Aorta (tissue), 5 donors: ENCODE measurements at places on chromosomes 1 and 21. TPM values are rescaled to one million over a fixed set of nuclear protein-coding genes. Genes with fewer than 3 reads are reported as not detected.

DNA sequence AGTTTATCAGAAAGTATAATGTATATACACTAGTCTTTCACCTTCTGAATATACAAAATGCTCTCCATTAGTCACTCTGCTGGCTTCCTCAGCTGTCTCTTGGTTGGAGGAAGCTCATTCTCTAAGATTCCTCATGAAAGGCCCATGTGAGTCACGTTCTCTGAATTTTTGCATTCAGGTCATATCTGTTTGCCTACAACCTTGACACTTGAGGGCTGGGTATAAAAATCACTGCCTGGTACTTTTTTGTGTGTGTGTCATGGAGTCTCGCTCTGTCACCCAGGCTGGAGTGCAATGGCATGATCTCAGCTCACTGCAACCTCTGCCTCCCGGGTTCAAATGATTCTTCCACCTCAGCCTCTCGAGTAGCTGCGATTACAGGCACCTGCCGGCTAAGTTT, 2.8 kb upstream of the GALNT2 start:
- H3K4me3 ChIP-seq, result no peak overlapping the region
- DNase-seq, result no peak
- no peak overlapping the region for H3K27ac ChIP-seq
- no peaks in the 10 kb centered on the region for H3K4me1 ChIP-seq

GRCh38 chr1:62844030-62844429, 60.1 kb downstream of the ATG4C start:
- no peaks in the 10 kb centered on the region for H3K4me1 ChIP-seq
- no peaks in the 10 kb centered on the region for H3K36me3 ChIP-seq
- no peak for DNase-seq
- H3K27ac ChIP-seq, result no peak overlapping the region
- H3K27me3 ChIP-seq, result no peaks in the 10 kb centered on the region
- no peak overlapping the region for H3K4me3 ChIP-seq

DNA sequence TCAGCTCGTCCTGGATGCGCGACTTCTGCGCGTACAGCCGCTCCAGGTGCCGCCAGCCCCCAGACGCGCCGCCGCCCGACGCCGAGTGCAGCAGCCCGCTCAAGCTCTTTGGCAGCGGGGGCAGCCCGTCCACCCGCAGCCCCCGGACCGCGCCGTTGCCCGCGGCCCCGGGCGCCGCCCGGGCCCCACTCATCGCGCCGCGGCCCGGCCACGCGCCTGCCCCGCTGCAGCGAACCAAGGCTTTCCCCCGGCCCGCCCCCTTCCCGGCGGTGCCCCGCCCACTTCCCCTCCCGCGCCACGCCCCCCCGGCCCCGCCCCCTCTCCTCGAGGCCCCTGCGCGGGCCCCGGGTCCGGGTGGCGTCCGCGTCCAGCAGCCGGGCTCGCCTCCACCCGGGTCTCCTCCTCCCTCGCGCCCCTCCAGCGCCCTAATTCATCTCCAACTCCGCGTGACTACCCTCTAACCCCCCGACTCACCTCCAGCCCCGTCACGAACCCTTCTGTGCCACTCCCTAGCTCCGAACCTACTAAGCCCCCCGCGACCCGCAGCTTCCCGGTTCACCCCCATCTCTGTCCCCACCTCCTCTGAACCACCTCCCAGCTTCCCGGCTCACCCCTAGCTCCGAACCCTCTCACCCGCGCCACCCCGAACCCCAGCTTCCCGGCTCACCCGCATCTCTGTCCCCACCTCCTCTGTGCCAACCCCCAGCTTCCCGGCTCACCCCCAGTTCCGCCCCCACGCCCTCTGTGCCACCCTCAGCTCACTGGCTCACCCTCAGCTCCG, at the start of gene FAM89A:
FAM89A (minus strand) TSS at position 236 of the 781 bp plus-strand sequence; CDS start at position 193, 43 bp downstream.
- no peaks in the 10 kb centered on the region for H3K4me1 ChIP-seq
- DNase-seq, result peak; percentile 88
- no peaks in the 10 kb centered on the region for H3K36me3 ChIP-seq
- no peak within 1 kb of the TSS for H3K27ac ChIP-seq

DNA sequence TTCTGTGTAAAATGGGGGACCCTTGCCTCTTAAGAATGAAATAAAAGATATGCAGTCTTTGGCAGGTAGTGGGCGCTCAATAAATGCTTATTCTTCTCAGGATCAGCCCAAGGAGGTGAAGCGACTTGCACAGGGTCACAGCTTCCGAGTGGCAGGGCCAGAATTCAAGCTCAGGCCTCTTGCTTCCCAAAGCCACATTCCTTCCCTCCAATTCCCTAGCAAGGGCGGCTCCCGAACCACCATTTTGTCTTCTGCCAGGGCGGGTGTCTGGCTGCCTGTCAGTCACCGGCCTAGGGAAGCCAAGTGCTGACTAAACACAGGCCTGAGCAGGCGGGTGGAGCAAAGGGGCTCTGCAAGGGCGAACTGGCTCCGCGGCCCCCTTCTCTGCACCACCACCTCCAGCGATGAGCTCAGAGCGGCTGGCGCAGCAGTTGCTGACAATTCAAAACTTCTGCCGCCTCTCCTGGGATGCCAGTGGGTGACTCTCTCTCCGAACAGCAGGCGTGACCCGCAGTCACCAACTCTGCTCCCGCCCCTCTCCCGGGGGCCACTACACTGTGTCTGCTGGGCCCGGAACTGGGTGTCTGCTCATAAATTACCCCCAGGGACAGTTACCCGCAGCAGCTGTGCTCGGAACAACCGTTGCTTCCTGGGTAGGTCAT, 10.8 kb downstream of the GPR3 start:
- peak; percentile 89 for DNase-seq
- peaks cover 1% of the 10 kb centered on the region for H3K36me3 ChIP-seq
- H3K4me3 ChIP-seq, result no peak overlapping the region
- peak overlapping the region; percentile 49 for H3K27ac ChIP-seq
- no peaks in the 10 kb centered on the region for H3K4me1 ChIP-seq
- H3K27me3 ChIP-seq, result no peaks in the 10 kb centered on the region

Gene LRRC71
- total RNA-seq, result 0.42 TPM

Gene PRRC2C
- 181 TPM for total RNA-seq

Gene NPL
- total RNA-seq, result 36.6 TPM

Gene CFHR1
- 1.9 TPM for total RNA-seq

DNA sequence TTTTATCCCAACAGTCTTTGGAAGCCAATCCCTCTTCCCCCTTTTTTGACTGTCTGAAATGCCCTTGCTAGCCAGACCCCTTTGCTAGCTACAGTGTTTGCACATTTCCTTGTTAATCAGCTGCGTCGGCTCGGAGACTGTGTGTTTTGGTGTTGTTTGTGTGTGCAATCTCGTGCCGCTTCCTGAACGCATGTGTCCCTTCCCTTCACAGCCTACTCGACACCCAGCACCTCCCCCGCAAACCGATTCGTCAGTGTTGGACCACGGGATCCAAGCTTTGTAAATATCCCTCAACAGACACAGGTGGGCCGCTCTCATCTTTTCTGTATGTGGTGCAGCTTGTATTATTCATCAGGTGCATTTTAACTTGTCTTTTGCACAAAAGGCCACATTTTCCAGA, 298.7 kb downstream of the TM2D1 start:
- H3K36me3 ChIP-seq, result peaks cover 4% of the 10 kb centered on the region
- H3K4me3 ChIP-seq, result no peak overlapping the region
- H3K27ac ChIP-seq, result no peak overlapping the region
- peaks cover 2% of the 10 kb centered on the region for H3K4me1 ChIP-seq
- H3K27me3 ChIP-seq, result no peaks in the 10 kb centered on the region

DNA sequence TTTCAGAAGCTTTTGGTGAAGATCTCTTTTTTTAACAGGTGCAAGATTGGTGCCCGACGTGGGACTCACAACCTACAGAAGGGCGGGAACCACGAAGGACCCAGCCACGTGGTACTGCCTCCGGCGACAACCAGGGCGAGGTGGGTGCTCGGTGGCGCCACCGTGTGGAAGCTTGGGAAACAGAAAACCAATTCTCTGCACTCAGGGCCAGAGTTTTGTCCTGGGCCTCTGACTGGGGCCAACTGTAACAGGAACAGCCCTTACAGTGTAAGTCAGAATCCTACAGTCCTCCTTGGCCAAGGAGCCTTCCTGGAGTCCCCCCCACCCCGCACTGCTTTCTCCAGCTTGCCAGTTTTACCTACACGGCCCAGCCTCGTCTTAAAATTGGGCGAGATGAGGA, 11.6 kb upstream of the S100A7A start:
- no peak overlapping the region for H3K4me3 ChIP-seq
- H3K4me1 ChIP-seq, result no peaks in the 10 kb centered on the region
- peak; percentile 76 for DNase-seq
- H3K27ac ChIP-seq, result no peak overlapping the region
- H3K36me3 ChIP-seq, result no peaks in the 10 kb centered on the region

GRCh38 chr1:228366062-228366865, 40.4 kb downstream of the TRIM11 start:
- no peak overlapping the region for H3K4me3 ChIP-seq
- H3K4me1 ChIP-seq, result no peaks in the 10 kb centered on the region
- no peaks in the 10 kb centered on the region for H3K36me3 ChIP-seq
- H3K27me3 ChIP-seq, result no peaks in the 10 kb centered on the region
- no peak overlapping the region for H3K27ac ChIP-seq

Gene PTGS2
- total RNA-seq, result 17.0 TPM

Gene MIXL1
- 0.19 TPM for total RNA-seq

Gene SMIM11
- total RNA-seq, result 13.0 TPM

Gene INAVA
- 0.36 TPM for total RNA-seq

- H3K27me3 ChIP-seq, result no peaks in the 10 kb centered on the region
- H3K27ac ChIP-seq, result no peak overlapping the region
- no peak for DNase-seq
Observed at GRCh38 chr1:63277195-63278192, 44.9 kb upstream of the FOXD3 start.
